Activated CD8-positive, alpha-beta memory T cell treated with anti-CD3 and anti-CD28 coated beads, Interleukin-2, amount 10 ng/mL, durations not matched to agents 7 days and 5 days (primary cell): ENCODE measurements at places on chromosomes 6 and 20. TPM values are rescaled to one million over a fixed set of nuclear protein-coding genes. Genes with fewer than 3 reads are reported as not detected.

DNA sequence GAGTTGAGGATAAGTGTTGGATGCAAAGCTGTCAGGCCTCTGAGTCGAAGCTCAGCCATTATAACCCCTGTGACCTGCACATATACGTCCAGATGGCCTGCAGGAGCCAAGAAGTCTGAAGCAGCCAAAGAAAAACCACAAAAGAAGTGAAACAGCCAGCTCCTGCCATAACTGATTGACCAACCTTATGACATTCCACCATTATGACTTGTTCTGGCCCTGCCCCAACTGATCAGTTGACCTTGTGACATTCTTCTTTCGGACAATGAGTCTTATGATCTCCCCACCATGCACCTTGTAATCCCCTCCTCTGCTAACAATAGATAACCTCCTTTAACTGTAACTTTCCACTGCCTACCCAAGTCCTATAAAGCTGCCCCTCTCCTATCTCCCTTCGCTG lies 133.7 kb upstream of the AGPAT4 start:
- no peak for DNase-seq

SDC4 gene
- total RNA-seq, result 50.7 TPM

GRCh38 chr6:27777614-27778355 lies 134.4 kb downstream of the OR2B2 start:
- DNase-seq, result no peak

GJA10 gene
- 1.3 TPM for total RNA-seq

DNA sequence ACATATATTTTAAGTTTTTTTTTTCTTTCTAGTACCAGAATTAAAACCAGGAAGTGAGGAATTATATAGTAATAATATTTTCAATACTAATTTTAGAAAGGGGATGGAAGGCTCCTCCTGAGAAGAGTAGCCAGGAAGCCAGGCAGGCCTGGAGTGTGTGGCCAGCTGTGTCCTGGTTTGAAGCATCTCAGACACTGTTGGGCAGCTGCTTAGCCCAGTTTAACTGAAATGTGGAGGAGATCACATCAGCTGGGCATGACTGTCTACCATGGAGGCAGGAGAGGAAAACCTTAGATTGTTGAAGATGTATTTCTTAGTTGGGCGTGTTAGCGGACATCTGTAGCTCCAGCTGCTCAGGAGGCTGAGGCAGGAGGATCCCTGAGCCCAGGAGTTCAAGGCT lies 142.2 kb downstream of the ARID1B start:
- no peak for DNase-seq

DNA sequence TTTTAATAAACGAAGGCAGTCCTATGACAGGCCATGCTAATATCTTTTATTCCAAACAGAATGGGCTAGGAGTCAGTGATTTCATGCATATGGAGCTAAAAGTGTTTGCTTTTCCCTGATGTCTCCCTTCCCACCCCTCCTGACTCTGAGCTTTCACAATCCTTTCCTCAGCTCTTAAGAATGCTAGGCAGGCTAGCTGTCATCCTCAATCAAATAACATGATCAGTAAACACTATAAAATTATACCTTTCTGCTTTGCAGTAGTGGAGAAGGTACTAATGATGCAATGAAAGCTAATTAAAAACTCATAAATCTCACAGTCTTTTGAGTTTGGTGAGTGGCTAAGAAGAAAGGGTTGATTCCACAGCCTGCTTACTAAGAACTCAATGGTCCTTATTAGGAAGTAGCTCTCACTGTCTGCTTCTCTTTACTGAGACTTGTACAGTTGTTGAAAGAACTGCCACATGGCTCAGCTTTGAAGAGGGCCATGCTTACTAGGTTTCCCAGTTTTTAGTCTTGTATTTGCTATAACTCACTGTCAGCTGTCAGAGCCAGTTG lies 250.9 kb upstream of the JAG1 start:
- DNase-seq, result no peak

GRCh38 chr6:82955841-82956240 lies 109.8 kb downstream of the UBE3D start:
- DNase-seq, result no peak

GRCh38 chr20:23517719-23518118 lies 26.8 kb downstream of the CST8 start:
- DNase-seq, result no peak

- DNase-seq, result peak; percentile 39
Measured at GRCh38 chr6:170085475-170086401, 205.1 kb downstream of the DLL1 start.

DNA sequence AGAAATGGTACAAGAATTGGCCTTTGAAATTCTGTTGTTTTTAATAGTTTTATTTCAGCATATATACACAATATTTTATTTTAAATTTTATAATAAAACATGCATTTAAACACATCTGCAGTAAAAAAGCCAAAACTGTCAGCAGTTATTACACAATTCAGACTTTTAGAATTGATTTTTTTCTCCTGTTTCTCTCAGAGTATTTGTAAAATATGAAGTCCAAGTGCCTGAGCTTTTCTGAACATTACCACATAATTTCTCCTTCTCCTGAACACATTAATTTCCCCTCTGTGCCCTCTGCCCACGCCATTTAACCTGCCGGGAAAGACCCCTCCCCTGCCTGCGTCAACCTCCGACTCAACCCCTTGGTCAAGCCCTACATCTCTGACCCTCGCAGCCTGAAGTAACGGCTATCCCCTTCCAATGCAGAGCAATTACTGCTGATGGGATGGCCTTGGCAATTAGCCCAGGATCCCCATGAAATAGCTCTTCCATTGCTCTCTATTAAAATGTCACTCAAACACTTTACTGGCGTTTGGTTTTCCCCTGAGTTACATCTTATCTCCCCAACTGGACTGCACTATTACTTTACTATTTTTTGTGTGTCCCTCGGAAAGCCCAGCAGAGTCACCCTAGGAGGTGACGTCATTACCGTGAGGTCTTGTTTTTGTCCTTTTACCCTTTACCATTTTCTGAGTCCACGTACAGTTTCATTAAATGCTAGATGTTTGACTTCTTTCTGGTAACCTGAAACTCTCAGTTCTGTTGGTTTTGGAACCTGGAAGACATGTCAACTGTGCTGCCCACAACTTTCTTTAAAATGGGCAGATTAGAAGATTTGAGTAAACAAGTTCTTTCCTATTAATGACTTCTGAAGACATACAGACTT lies 146.7 kb upstream of the TAB2 start:
- DNase-seq, result no peak

DNA sequence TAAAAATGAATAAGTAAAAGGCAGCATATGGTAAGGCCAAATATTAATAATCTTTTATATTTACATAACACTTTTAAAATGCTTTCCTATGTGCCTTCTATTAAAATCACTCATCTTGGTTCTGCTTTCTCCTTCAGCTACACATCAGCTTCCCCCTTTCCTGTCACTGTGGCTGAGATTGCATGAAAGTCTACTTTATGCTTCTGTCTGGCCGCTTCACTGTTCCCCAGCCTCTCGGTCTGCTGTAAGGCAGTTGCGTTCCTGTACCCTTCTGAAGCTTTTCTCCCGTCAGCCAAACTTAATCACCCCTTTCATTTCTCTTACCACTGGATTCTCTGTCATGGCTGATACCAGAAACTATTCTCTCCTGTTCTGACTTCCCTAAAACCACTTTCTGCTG lies 34.6 kb downstream of the SOX4 start:
- no peak for DNase-seq

DNA sequence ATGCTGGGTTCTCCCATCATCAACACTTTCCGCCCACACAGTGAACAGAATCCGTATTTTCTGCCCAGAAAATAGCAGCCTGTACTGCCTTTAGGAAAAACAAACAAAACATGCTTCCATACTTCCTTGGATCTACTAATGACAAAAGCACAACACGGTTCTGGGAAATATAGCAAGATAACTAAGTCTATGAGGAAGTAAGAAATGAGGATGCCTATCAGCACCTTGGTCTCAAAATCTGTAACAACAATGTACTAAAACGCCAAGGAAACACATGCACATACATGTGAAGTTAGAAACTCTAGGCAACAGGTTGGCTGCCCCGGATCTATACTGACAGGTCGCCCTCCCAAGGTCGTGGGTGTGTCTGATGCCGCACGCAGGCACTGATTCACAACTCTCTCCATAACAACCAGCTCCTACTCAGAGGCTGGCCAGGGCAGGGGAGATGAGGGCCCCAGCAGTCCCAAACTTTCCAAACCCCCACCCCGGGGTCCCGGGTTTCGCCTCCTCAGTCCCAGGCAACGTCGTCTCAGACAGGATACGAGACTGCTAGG lies 710 bp downstream of the BTBD9 start:
- peak; percentile 71 for DNase-seq

RIPOR2 gene
- 53.4 TPM for total RNA-seq

DNA sequence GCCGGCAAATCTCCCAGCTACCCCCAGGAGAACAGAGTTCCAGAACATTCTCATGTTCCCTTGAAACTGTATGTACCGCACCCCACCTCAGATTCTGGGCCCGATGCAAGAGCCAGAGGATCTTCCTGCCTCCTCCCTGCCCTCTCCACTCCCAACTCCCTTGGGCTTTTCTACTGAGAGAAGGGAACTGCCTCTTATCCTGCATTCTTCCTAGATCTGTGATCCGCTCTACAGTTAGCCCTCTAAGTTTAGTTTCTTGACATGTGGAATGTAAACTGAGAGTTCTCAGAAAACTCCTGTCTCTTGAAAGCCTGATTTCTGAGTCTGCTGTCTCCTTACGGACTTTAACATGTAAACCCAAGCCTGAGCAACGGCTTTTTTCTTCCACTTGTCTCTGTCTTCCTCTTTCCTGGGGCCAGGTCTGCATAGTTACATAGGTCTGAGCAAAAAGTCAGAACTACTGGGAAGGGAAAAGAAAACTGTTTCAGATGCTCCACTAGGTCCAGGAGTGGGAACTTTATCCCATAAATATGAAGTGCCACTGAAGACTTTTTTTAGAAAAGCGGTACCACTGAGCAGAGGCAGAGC lies 86.5 kb upstream of the TNFAIP3 start:
- DNase-seq, result no peak

DNA sequence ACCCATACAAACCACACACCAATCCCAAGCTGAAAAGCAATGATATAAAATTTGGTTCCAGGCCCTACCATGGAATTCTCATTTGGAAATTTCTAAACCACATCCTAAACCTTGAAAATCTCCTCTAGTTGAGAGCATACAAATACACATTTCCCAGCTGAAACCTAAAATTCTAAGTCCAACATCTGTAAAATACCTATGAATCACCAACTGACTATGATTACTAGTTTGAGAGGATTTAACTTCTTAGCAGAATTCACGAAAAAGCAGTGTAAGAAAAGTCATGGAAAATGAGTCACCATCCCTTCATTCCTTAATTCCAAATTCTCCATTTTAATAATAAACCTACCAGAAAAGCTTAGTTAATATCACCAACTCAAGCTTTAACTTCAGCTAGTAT lies 15.4 kb downstream of the RANBP9 start:
- no peak for DNase-seq

- DNase-seq, result no peak
Measured at GRCh38 chr20:37839955-37840354, 63.0 kb upstream of the VSTM2L start.

DNA sequence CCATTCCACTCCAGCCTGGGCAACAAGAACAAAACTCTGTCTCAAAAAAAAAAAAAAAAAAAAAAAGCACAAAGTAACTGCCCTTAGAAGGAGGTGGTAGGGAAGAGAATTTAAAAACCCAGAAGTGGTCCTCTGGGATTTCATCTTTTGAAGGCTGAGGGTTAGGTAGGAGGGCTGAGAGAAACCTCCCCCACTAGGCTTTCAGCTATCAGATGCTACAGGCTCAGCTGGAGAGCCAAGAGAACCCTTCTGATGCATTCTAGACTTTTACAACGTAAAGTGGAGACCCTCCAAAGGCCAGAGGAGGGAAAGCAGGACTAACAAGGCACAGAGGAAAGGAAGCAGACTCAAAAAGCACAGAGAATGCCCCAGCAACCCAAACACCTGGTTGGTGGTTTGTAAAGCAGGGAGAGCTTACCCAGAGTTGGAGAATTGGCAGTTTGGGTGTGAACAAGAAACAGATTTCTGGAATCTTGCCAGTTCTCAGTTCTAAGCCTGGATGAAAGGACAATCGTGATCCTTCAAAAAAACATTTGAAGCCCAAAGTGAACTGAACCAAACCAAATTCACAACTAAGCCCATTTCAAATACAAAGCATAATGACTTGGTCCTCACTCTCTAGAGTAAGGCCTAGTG lies 23.2 kb upstream of the SPAG4 start:
- DNase-seq, result no peak

ERVFRD-1 gene
- total RNA-seq, result not detected

THBD gene
- total RNA-seq, result not detected
